ENCODE measurements at places on chromosomes 12 and 14.
A peak's percentile ranks its signal among the peaks of the same experiment; 100 is the strongest.

DNA sequence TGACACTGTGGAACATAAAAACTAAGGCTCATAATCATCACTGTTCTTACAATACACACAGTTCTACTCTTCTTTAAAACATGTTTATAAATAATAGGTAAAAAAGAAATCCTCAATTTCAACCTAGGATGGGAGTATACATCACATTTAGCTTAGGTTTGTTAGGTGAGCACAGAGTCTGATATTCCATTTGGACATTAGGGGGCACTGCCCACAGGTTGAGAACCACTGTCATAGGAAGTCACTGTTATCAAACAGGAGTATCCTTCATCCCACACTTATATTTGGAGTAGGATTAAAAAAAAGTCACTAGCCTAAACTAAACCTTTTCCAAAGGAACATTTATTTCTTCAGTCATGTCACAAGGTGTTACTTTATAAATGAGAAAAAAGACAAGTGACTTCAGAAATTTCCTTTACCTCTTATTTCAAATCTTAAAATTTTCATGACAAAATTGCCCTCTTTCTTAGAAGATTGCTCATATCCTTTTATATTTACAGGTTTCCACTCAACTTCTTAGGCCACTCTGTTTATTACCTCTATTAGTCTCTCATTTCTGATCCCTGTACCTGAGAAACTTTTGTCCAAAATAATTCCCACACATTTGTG is 240.6 kb downstream of the CPNE8 start:
- no peak for DNase-seq
- H3K4me1 ChIP-seq: no peaks in the 10 kb centered on the region
- H3K27me3 ChIP-seq: no peaks in the 10 kb centered on the region
- H3K27ac ChIP-seq: no peak overlapping the region
- no peak overlapping the region for H3K4me3 ChIP-seq

DNA sequence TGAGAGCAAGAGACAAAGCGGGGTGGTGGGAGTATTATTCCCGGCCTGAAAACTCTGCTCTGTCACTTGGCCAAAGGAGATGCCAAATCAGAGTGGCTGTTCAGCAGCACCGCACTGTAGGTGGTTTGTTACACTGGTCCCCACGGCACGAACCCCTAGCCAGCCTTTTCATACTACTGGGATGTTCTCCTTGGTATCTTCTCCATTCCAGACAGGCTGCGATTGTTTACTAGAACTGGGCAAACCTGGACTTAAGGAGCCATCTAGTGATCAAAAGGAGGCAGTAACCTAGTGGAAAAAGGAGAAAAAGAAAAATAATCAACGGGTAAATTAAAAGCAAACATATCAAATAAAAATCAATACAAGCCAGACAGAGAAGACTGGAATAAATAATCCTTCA is 58.9 kb upstream of the TMTC2 start:
- H3K27me3 ChIP-seq: no peaks in the 10 kb centered on the region
- no peak for DNase-seq
- no peak overlapping the region for H3K27ac ChIP-seq
- no peaks in the 10 kb centered on the region for H3K4me1 ChIP-seq

DNA sequence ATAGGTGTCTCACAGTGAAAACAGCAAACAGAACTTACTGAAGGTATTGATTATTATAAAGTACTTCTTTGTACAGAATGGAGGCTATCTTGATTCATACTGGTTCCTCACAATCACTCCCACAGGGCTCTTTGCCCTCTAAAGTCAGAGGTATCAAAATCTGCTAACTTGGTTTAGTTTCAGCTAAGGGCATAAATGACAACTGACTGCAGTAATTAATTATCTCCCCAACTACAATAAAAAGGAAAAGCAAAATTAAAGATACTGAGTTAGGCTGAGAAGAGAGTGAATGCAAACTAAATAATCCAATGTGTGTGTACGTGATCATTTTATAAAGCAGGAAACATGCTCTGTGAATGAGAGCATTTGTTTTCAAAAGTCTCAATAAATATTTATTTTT is 338.7 kb downstream of the ACSS3 start:
- no peak overlapping the region for H3K4me3 ChIP-seq
- no peaks in the 10 kb centered on the region for H3K4me1 ChIP-seq
- H3K27ac ChIP-seq: no peak overlapping the region
- no peak for DNase-seq
- no peaks in the 10 kb centered on the region for H3K27me3 ChIP-seq
- H3K36me3 ChIP-seq: no peaks in the 10 kb centered on the region

DNA sequence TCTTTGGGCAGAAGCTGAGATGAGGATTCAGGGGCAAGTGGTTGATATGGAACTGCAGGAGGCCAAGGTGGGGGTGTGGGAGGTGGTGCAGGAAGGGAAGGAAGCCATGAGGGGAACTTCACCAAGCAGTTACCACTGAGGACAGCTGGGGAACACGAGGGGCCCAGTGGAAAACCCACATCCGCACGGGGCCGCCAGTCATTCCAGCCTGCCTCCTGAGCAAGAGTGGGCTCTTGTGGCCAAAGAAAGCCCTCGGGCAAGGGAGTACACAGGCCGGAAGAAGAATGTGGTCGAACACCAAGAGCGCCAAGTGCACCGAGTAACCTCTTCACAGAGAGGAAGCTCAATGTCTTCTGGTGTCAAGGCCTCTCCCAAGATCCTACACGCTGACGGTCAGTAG is 252.2 kb upstream of the FOXN3 start:
- H3K4me3 ChIP-seq: no peak overlapping the region
- no peaks in the 10 kb centered on the region for H3K36me3 ChIP-seq

DNA sequence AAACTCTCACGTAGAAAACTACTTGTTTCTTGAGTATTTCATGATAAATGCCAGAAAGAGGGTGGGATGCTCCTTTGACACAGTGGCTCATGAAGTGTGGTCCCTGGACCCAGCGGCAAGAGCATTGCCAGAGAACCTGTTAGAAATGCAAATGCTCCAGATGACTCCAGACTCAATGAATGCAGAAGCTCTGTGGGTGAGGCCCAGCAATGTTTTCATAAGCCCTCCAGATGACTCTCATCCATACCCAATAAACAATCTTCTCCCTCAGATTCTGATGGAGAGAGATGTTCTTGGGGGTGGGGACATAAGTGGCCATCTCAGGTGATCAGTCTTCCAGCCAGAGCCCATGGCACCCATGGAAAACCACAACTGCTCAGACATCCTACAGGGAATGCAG is 88.9 kb downstream of the SMOC1 start:
- no peak for DNase-seq
- H3K4me3 ChIP-seq: no peak overlapping the region
- H3K27me3 ChIP-seq: peaks cover 10% of the 10 kb centered on the region
- no peaks in the 10 kb centered on the region for H3K36me3 ChIP-seq
- no peak overlapping the region for H3K27ac ChIP-seq

GRCh38 chr12:91986084-91986483 is 159.6 kb downstream of the BTG1 start:
- H3K4me3 ChIP-seq: no peak overlapping the region
- H3K27ac ChIP-seq: no peak overlapping the region
- peaks cover 2% of the 10 kb centered on the region for H3K4me1 ChIP-seq
- DNase-seq: no peak
- H3K27me3 ChIP-seq: no peaks in the 10 kb centered on the region

DNA sequence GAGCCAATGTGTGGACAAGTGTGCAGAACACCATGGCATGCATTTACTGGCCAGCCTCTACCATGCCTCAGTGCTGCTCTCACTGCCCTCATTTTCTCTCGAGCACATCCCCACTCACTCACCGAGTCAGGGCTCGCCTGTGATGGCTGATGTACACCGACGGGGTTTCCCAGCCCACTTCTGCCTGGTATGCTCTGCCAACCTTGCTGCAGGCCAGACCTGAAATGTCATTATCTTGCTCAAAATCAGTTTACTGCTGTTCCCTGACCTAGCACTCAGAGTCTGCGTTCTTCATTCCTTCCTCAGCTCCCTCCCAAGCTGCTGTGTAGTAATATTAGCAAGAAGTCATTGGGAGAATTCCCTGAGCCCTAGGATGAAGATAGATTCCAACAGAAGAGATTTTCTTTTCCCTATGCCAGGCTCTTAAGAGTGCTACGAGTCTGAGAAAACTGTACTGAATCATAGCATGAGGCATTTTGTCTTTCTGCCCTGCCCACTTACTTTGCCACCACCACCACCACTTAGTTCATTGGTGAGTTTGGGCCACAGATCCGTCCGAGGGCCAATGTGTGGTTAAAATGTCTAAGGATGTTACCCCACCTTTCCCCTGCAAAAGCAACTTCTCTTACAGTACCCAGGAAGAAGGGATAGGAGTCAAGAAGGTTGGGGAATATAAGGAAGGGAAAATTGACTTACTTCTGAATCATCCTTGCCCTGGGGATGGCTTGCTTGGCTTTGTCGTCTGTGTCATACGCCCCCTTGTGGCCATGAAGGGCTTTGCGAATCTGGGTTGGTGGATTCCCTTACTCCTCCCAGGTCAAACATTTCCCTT is 51.0 kb downstream of the BMAL2 start:
- no peaks in the 10 kb centered on the region for H3K36me3 ChIP-seq
- no peak overlapping the region for H3K4me3 ChIP-seq
- H3K4me1 ChIP-seq: no peaks in the 10 kb centered on the region
- peak; percentile 12 for DNase-seq
- no peaks in the 10 kb centered on the region for H3K27me3 ChIP-seq

- no peaks in the 10 kb centered on the region for H3K36me3 ChIP-seq
- no peaks in the 10 kb centered on the region for H3K27me3 ChIP-seq
- no peak for DNase-seq
- H3K4me3 ChIP-seq: no peak overlapping the region
- H3K4me1 ChIP-seq: no peaks in the 10 kb centered on the region
Observed at GRCh38 chr14:33747749-33748148, 203.1 kb downstream of the EGLN3 start.

DNA sequence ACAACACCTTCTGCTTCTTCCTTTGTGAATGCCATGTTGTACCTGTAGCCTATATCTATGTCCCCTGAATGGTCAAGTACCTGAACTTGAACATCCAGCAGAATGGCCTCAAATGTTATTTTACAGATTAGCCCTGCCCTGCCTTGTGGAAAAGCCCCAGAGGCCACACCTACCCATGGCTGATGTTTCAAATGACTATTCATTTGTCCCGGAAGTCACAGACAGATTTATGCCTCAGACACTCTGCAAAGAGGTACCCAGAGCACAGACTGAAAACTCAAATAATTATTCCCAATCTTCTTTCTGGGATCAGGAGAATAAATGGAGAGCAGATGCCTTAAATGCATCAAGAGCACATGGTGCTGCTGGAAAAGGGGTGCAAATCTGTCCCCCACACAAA is 13.0 kb upstream of the DPF3 start:
- no peaks in the 10 kb centered on the region for H3K36me3 ChIP-seq
- no peaks in the 10 kb centered on the region for H3K27me3 ChIP-seq
- H3K4me3 ChIP-seq: no peak overlapping the region
- H3K27ac ChIP-seq: no peak overlapping the region
- no peaks in the 10 kb centered on the region for H3K4me1 ChIP-seq

- no peak for DNase-seq
- H3K36me3 ChIP-seq: no peaks in the 10 kb centered on the region
- H3K4me3 ChIP-seq: no peak overlapping the region
- H3K27ac ChIP-seq: no peak overlapping the region
Observed at GRCh38 chr12:109617491-109617890, 43.9 kb downstream of the MVK start.

- DNase-seq: no peak
- H3K4me3 ChIP-seq: no peak overlapping the region
- H3K4me1 ChIP-seq: no peaks in the 10 kb centered on the region
- H3K36me3 ChIP-seq: no peaks in the 10 kb centered on the region
- H3K27ac ChIP-seq: no peak overlapping the region
- peaks cover 7% of the 10 kb centered on the region for H3K27me3 ChIP-seq
Observed at GRCh38 chr12:50390316-50390741, 6.1 kb downstream of the FAM186A start.

- H3K4me1 ChIP-seq: peaks cover 21% of the 10 kb centered on the region
- peak overlapping the region; percentile 94 for H3K4me3 ChIP-seq
- no peak for DNase-seq
- no peaks in the 10 kb centered on the region for H3K27me3 ChIP-seq
Observed at GRCh38 chr12:6494258-6494743, 399 bp downstream of the NCAPD2 start.

- H3K4me3 ChIP-seq: peak overlapping the region; percentile 2
- H3K4me1 ChIP-seq: peaks cover 58% of the 10 kb centered on the region
- H3K27me3 ChIP-seq: no peaks in the 10 kb centered on the region
- H3K36me3 ChIP-seq: peaks cover 4% of the 10 kb centered on the region
- DNase-seq: peak; percentile 77
Observed at GRCh38 chr14:50821510-50822464, 9.2 kb downstream of the NIN start.

Measured in T-cell (primary cell).